ENCODE measurements at places on chromosomes 13 and 19.

- DNase-seq: no peak
Measured at GRCh38 chr19:33465371-33465770, 56.2 kb downstream of the PEPD start.

DNA sequence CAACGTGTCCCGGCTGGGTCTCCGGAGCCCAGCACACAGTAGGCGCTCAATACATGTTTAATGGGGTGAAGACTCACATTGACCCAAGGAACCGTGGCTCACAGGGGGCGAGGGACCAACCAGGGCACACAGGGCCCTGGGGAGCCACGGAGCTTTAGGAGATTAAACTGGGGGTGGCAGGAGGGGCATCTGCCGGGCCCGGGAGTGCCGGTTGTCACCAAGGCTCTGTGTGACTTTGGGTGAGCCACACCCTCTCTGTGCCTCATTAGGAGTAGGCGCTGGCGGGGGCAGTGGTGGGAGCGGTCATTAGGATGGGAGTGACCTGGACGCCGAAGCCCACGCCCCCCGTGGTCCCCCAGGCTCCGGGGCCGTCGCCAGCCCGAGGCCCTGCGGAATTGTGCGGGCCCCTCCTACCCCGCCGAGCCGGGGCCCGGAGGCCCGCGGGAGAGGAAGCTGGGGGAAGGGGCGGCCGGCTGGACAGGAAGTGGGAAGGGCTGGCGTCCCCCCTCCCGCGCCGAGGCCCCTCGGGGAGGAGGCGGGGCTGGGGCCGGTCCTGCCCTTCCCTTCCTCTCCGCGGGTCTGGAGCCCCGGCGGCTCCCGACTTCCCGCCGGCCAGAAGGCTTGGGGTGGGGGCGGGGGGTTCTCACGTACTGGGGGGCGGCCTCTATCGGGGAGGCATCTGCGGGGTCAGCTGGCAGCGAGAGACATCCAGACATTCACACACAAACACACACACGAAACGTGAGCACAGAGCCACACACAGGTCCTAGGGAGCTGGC lies 1.8 kb upstream of the SSBP4 start:
- no peak for DNase-seq

GRCh38 chr19:23075031-23075733 lies 41.6 kb upstream of the ZNF730 start:
- no peak for DNase-seq

DNA sequence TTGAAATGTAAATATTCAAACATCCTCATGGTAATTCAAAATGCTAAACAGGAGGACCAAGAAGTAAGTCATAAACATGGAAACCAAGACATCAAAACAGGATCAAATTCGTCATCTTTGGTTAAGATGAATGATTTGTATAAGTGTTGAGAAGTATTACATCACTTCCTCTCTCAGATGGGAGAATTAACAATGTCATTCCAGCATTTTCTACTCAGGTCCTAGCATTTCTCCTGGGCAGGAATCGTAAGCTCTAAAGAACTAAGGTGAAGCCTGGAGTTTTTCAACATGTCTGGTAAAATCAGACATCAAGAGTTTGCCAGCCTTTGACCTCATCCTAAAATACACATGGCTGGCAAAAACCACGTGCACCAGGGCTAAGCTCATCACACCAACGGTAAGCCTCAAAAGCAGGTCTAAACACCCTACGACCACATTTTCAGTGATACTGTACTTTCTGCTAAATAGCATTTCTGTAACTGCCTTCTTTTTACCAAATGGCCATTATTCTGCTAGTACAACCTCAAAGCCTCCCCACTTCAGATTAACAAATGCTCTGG lies 24.8 kb downstream of the RANBP3 start:
- DNase-seq: no peak
